ENCODE measurements at places on chromosomes 2 and 18.

GRCh38 chr2:96108541-96109360, 7.6 kb downstream of the ADRA2B start:
- DNase-seq, result no peak

GRCh38 chr2:30268296-30268871, 37.0 kb downstream of the LBH start:
- DNase-seq, result no peak

DNA sequence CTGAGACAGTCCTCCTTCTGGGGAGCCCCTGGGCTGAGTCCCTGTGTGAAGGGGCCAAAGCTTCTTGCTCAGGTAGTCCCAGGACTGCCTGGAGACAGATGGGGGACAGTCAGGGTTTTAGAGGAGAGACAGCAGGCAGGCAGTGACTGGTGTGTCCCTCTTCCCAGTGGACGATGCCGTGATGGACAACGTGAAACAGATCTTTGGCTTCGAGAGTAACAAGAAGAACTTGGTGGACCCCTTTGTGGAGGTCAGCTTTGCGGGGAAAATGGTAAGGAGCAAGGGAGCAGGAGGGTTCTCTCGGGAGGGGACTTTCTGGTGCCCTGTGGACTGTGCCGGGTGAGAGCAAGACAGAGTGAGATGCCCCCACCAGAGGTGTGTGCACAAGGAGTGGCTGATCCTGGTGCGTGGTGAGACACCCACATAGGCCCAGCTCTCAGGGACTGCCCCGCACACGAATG, 74.8 kb downstream of the DYSF start:
- no peak for DNase-seq

- no peak for DNase-seq
Measured at GRCh38 chr2:166545473-166545872, 51.4 kb upstream of the SCN7A start.

- no peak for DNase-seq
Measured at GRCh38 chr18:36295880-36296301, 1.6 kb upstream of the FHOD3 start.

DNA sequence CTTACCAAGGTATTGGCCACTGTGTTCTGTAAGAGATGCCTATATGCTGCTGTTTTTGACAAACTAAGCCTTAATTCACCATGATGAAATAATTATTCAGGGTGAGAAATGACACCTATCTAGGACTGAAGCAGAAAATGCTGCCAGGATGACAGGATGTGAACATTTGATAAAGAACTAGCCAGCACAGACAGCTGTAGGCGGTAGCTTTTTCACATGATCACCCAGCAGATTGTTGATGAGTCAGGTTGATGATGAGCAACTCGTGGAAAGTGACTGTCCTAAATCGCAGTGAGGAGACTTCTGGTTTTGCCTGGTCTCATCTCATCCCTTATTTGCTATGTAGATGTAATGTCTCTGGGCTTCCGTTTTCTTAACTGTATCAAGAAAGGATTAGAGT, 144.1 kb downstream of the PRPF40A start:
- DNase-seq, result peak; percentile 27

GRCh38 chr2:134722728-134723127, 3.9 kb upstream of the TMEM163 start:
- no peak for DNase-seq

DNA sequence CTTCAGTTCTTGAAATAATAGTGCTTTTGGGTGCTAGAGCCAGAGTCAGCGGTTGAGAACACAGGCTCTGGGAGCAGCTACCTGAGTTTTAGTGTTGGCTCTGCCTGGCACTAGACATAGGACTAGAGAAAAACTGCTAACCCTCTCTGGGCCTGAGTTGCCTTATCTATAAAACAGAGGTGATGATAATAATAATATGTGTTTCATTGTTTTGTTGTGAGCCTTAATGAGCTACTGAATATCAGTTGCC, 391.7 kb downstream of the PTPRM start:
- DNase-seq, result no peak

GRCh38 chr2:37489536-37489935, 145.1 kb downstream of the QPCT start:
- DNase-seq, result no peak

DNA sequence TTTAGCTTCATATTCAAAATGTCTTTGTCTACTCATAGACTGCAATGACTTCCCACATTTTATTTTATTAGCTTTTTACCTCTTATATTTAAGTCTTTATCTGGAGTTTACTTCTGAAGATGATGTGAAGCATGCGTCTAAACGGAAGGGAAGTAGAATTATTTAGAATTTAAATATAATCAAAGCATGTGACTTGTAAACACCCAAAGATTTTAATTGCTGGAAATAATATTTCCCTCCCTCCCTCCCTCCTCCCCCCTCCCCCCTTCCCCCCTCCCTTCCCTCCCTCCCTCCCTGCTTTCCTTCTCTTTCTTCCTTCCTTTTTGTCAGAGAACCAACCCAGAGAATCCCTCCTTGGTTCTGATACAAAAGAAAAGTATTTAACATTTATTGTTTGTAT, 2.1 kb upstream of the LANCL1 start:
- DNase-seq, result no peak

DNA sequence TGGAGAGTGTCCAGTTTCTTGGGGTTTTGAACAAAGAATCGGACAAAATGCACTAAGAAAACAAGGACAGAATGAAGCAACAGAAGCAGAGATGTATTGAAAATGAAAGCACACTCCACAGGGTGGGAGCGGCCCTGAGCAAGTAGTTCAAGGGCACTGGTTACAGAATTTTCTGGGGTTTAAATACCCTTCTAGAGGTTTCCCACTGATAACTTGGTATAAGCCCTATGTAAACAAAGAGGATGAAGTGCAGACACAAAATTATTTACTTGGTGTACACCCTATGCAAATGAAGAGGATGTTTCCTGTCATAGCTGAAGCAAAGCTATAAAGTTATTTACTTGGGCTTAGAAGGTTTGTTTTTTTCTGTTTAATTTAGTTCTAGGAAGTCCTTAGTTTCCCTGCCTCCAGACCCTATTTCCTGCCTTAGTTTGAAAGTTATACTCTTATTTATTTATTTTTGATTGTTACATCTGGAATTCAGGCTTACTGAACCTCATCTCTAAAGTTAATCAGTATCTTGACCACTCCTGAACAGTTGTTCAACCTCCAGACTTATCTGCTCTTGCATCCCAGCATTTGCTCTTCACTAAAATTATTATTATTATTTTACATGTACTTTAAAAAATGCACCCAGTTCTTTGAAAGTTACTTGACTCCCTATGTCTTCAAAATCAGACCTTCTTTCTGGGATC, 193.5 kb downstream of the SPP2 start:
- no peak for DNase-seq

DNA sequence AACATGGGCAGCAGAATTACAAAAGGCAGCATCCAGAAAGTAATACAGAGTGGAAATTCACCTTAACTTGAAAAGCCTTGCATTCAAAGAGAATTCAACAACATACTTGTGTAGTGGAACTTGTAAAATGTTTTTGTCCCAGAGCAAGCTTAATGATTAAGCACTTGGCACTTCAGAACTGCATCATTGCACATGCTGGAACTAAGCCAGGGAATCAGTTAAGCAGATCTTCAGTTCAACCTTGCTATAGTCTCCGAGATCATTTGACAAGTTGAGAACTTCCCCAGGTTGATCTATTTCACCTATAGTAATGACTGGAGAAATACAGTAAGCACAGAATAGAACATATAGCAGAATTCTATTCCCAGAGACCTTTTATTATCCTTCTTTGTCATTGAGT, 1337.2 kb upstream of the NXPH2 start:
- DNase-seq, result no peak

- DNase-seq, result no peak
Measured at GRCh38 chr2:43542285-43542933, 53.4 kb downstream of the THADA start.

GRCh38 chr2:19480673-19481072, 122.2 kb upstream of the OSR1 start:
- no peak for DNase-seq

DNA sequence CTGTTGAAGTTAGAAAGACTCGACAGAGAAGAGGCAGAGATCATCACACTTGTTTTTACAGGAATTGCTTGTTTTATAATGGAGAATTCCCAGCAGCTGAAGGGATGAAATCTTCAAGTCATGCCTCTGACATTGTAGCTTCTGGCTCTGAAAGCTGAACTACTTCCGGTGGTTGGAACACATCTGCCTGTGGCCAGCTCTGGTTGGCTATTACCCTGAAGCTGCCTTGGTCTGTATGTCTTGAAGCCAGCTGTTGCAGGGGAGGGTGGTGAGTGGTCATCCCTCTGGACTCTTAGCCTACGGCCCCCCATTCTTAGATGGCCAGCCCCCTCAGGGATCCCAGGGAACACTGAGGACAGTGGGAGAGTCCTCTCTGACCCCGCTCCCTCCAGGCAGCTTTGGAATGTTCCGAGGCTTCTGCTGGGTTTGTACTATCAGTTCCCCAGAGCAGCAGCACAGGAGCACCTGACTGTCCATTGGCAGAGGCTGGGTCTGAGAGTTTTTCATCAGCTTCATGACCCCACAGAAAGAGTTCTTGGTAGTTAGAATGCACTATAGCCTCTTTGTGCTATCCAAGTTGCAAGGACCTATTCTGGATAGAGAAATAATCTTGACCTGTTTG, 87.4 kb upstream of the CAPN13 start:
- no peak for DNase-seq

GRCh38 chr2:99278793-99279291, 22.2 kb downstream of the LYG1 start:
- DNase-seq, result no peak

- DNase-seq, result no peak
Measured at GRCh38 chr18:70039186-70039585, 91.5 kb upstream of the CD226 start.

DNA sequence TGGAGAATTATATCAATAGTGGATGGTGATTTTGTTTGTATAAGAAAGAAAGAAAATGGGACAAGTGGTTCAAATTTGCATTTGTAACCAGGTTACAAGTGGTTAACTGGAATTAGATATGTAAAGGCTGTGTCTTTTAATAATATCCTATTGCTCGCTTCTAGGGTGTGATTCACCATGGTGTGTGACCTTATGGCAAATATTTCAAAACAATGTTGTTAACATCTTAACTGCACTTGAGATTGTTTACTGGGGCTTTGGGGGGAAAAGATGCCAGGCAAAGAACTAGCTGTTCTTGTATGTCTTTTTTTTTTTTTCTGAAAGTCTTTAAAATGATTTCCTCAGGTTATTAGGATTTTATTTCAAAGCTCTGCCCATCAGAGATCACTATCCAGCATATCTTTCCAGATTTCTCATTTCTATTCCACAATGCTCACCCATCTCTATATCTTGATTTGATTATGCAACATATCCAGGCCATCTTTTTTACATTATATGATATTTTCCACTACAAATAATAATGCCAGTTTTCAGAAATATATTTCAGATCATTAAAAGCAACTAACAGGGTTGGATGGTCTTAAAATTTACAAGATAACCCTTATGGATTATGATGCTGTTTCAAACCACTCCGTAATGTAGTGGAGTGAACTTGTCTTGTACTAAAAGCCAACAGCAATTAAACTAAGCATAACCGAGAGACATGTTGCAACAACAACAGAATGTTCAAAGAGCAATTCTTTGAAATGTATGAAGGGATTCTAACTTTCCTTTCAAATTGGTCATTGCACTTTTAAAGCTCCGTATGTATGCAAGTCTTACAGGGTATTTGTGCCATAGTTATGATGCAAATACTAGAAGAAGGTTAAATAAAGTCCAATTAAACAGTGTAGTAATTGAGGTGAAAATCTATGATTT, 341.5 kb upstream of the ETAA1 start:
- no peak for DNase-seq

DNA sequence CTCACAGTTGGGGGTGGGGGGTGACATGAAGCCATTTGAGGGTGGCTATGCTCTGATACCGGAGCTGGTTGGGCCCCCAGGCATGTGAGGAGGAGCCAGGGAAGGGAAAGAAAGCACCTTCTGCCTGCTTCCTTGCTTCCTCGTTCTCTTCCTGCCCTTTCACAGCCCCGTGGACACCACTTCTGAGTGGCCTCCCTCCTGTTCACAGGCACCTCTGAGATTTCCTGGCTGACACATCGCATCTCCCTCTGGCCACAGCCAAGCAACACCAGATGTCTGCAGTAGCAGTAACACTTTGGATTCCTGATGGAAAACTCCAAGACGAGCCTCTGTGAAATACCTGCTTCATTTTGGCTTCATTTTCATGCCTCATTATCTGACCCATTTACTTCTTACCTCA, 64.7 kb upstream of the ST3GAL5 start:
- no peak for DNase-seq

- no peak for DNase-seq
Measured at GRCh38 chr2:15149063-15149462, 412.1 kb downstream of the NBAS start.

- DNase-seq, result no peak
Measured at GRCh38 chr18:44370861-44371260, 309.8 kb upstream of the SETBP1 start.

GRCh38 chr18:48838166-48838775, 112.5 kb downstream of the SMAD7 start:
- DNase-seq, result no peak

- no peak for DNase-seq
Measured at GRCh38 chr2:203105996-203106395, 91.3 kb downstream of the NBEAL1 start.

DNA sequence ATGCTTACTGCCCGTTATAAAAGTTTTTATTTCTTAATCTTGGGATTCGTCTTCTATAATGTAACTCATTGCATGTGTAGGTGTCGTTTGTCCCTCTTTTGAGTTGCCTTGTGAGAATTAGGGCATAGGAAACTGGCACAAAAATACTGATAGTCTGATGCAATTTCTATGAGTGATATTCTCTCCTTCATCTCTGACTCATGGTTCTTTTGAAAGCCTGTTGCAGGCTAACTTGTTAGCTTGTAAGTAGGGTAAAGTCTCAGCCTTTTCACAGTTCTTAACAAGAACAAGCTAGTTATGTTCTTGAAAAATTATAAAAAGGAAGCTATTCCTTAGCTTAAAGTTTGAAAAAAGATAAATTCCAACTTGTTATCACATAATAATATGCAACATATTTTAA, 1085.4 kb upstream of the NRXN1 start:
- DNase-seq, result no peak

- no peak for DNase-seq
Measured at GRCh38 chr2:10903861-10904210, 7.9 kb upstream of the KCNF1 start.

DNA sequence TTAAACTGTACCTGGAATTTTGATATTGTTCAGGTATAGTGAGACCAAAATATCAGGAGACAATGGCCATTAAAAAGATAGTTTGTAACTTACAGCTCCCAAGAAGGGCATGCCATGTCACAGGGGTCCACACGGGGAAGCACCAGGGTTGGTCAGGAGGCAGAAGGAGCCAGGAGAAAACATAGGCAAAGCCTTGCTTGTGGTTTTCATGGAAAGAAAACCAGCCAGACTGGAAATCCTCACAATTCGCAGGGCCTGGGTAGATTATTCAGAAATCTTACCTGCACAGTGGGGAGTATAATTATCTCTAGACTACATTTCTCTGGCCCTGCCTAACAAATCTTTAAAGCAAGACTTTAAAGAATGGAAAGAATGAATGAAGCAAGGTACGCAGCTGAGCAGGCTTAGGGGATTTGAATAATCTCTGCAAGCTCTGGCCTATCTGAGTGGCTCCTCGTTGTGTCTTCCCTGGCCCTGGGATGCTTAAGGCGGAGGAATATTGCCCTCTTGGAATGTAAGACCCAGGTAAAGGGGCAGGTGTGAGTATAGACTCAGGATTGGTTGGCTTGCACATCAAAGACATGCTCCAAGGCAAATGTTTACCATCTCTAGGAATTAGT, 66.9 kb upstream of the CDC42EP3 start:
- DNase-seq, result no peak

GRCh38 chr18:22710673-22711191, 222.4 kb upstream of the RBBP8 start:
- no peak for DNase-seq
